ENCODE measurements at places on chromosomes 5 and 9.

- no peak for DNase-seq
Observed at GRCh38 chr5:52751137-52751536, 36.6 kb upstream of the ITGA1 start.

- DNase-seq, result no peak
Observed at GRCh38 chr9:85258236-85258635, 483.5 kb downstream of the AGTPBP1 start.

GRCh38 chr5:1497795-1498622, 25.8 kb downstream of the LPCAT1 start:
- no peak for DNase-seq

GRCh38 chr9:14868772-14869583, 41.2 kb downstream of the FREM1 start:
- DNase-seq, result no peak

GRCh38 chr9:107633406-107633805, 143.8 kb upstream of the KLF4 start:
- no peak for DNase-seq

DNA sequence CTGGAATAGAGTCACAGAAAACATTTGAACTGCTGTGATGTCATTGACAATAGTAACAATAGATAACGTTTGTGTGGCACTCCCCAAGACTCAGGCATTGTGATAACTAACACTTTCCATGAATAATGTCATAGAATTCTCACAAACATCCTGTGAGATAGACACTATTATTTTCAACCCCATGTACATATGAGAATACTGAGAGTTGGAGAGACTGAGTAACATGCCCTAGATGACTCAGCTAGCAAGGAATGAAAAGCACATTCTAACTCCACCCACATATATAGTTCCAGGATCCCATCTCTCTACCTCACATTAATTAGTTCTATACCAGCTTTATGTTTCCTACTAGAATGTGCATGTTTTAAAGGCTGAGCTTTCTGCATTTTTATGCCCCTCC, 71.4 kb downstream of the ASTN2 start:
- no peak for DNase-seq
